ENCODE measurements at places on chromosomes 5 and 9. TPM values are rescaled to one million over a fixed set of nuclear protein-coding genes. Genes with fewer than 3 reads are reported as not detected.

The ACTBL2 gene
- total RNA-seq = not detected

The PCDHB4 gene
- total RNA-seq = 3.9 TPM

The FOXD4L3 gene
- total RNA-seq = not detected

The CMBL gene
- total RNA-seq = 8.1 TPM

DNA sequence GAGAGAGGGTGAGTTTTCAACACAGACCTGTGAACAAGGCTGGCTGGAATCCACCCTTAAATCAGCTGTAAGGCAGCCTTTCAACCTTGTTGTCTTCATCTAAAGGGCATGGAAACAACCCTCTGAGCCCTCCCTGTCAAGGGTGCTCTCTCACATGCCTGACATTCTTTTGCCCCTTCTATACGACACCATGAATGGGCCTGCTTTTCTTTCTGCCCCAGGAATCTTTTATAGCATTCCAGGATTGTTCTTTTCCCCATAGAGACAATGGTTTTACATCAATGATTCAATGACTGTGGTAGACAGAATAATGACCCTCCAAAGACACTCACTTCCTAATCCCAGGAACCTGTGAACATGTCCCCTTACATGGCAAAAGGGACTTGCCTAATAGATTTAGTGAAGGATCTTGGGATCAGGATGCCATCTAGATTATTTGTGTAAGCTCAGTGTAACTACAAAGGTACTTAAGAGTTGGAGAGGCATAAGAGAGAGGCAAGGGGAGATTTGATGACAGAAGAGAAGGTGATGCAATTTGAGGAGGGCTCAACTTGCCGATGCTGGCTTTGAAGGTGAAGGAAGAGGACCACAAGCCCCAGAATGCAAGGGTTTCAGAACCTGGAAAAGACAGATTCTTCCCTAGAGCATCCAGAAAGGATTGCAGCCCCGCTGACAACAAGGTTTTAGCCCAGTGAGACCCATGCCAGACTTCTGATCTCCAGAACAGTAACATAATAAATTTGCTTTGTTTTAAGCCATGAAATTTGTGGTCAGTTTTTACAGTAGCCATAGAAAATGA lies 29.2 kb upstream of the HMHB1 start:
- DNase-seq = no peak

GRCh38 chr5:5306696-5307095 lies 115.8 kb upstream of the ICE1 start:
- no peak for DNase-seq

DNA sequence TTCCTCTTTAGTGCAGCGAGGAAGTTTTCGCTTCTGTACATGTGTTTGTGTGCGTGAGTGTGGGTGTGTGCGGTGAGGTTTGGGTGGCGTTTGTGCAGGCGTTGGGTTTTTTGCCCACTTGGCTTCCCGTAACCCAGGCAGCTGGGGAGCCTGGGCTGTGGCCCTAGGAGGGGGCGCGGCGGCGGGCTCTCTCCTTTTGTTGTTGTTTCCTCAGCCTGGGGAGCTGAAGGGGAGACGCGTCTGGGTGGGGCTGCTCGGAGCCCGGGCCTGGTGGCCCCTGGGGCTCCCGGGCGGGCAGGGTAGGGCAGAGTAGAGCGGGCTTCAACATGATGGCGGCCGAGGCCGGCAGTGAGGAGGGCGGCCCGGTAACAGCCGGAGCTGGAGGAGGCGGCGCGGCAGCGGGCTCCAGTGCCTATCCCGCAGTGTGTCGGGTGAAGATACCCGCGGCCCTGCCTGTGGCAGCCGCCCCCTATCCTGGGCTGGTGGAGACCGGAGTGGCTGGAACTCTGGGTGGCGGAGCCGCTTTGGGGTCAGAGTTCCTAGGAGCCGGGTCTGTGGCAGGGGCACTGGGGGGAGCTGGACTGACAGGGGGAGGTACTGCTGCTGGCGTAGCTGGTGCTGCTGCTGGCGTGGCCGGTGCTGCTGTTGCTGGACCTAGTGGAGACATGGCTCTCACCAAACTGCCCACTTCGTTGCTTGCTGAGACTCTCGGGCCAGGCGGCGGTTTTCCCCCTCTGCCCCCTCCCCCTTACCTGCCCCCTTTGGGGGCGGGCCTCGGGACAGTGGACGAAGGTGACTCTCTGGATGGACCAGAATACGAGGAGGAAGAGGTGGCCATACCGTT lies 665 bp downstream of the RASA1 start:
- DNase-seq = peak; percentile 77

DNA sequence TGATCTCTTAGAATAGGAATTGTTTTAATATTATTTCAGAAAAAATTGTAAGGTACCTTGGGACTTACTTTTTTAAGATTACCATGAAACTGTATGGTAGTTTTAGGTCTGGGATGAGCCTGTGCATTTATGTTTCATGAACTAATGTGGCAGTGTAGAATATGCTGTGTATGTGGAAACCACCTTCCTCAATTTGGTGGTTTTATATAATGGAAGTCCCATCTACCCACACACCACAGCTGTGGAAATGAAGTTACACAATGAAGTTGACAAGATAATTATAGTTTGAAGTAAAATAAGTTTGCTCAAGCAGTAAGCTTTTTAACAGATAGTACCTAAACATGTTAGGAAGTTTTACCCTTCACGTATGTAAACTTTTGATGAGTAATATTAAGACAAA lies 24.4 kb downstream of the WDR36 start:
- DNase-seq = no peak

GRCh38 chr9:128470560-128470959 lies 14.8 kb downstream of the ODF2 start:
- no peak for DNase-seq

DNA sequence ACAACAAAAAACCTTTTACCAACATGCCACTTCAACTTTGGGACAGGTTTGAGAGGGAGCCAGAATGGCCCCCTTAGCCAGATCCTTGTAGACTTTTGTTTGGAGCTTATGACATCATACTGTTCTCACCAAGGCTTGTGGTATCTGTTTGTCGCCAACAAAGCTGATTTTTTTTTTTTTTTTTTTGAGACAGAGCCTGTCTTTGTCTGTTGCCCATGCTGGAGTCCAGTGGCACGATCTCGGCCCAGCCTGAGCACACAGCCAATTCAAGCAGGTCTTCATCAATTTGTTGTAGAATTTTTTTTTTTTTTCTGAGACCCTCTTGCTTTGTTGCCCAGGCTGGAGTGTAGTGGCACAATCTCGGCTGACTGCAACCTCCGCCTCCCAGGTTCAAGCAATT lies 26.4 kb upstream of the NTNG2 start:
- DNase-seq = no peak

GRCh38 chr9:13728917-13729811 lies 449.7 kb upstream of the MPDZ start:
- DNase-seq = no peak

DNA sequence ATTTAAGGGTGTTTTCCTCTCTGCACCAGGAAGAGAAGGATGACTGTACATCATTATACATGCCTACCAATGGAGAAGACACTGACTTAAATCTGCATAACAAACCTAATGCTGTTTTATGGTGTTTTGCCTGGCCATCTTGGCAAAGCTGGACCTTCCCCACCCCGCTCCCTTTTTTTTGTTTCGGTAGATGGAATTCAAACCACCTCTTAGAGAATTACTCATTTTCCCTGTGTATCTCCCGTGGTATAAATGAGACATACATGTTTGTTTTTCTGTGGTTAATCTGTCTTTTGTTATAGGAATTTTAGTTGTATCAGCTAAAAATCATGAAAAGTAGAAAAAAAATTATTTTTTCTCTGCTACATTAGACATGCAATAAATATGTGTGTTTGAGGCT lies 28.8 kb downstream of the IL12B start:
- no peak for DNase-seq

The GABBR2 gene
- total RNA-seq = under 0.01 TPM

GRCh38 chr5:106167766-106168165 lies 1503.0 kb downstream of the EFNA5 start:
- DNase-seq = no peak

GRCh38 chr9:92147030-92147851 lies 32.0 kb upstream of the SPTLC1 start:
- DNase-seq = peak; percentile 82

GRCh38 chr9:134291961-134292871 lies 34.0 kb upstream of the RXRA start:
- no peak for DNase-seq

DNA sequence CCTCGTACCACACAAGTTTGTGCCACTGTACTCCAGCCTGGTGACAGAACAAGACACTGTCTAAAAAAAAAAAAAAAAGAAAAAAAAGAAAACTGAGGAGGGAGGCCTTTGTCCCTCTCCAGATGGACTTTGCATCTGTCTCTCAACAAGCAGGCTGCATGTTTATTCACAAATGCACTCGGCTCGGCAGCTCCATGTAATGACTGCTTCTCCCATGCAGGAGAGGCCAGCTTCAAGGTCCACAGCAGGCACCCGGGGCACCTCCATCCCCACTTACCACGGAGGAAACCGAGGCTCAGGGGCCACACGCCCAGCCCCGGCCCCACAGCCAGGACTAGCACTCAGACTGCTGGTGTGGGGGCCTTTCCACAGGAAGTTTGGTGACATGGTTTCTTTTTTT lies 13.1 kb upstream of the NCS1 start:
- DNase-seq = no peak

The ZNF169 gene
- total RNA-seq = 9.6 TPM

The CEL gene
- total RNA-seq = 0.36 TPM

- DNase-seq = no peak
Measured at GRCh38 chr5:90690307-90690706, 131.7 kb downstream of the ADGRV1 start.

The QSOX2 gene
- total RNA-seq = 6.1 TPM

- DNase-seq = no peak
Measured at GRCh38 chr9:133585481-133586351, 23.5 kb downstream of the FAM163B start.

The SLC22A4 gene
- 0.83 TPM for total RNA-seq

GRCh38 chr9:70080481-70081119 lies 37.0 kb downstream of the MAMDC2 start:
- peak; percentile 78 for DNase-seq

DNA sequence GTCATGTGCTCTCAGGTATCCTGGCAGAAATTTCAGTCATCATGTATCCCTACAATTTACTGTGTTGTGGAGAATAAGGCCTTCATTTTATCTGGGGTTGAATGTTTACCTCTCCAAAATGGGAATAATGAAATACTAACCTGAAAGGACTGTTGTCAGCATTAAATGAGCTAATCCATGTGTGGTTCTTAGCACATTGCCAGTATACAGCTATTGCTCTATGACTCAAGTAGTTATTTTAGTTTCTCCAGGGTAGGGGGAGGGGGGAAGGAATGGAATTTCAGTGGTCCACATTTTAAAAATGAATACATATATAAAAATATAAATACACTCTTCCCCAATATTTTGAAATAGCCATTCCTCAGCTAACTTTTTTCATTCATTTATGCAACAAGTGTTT lies 3.5 kb downstream of the PAM start:
- DNase-seq = no peak

The CTSL gene
- total RNA-seq = 107 TPM

GRCh38 chr5:38576961-38577684 lies 20.7 kb upstream of the LIFR start:
- no peak for DNase-seq

DNA sequence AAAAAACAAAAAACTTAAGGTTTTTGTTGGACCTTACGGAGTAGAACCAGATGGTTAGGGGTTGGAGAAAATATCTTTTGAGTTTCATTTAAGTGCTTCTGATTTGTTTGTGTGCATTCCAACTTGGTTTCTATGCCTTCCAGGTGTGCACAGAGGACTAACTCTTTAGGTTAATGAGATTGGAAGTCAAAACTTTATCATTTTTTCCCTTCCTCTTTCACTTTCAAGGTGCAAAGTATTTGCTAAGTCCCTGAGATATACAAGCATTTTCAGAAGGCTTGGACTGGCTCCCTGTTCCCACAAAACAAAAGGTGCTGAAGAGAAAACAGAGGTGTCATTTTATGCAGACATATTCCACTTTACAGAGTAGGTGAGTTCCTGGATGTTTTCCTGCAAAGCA lies 30.3 kb upstream of the CER1 start:
- no peak for DNase-seq

DNA sequence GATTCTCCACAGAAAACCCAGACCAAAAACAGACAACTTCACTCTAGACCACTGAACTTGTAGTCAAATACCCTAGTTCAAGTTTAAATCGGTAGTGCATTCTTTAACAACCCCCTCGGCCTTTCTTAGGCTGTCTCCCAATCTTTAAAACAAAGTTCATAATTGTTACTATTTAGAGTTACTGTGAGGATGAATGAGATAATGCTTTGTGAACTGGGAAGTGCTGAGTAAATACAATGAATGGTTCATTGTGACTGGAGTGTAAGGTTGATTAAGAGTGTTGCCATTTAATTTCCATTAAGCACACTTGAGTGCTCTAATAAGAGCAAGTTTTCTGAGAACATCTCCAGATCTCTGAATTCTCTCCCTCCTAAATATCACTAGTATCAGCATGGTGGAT lies 228.8 kb upstream of the PIK3R1 start:
- DNase-seq = no peak

DNA sequence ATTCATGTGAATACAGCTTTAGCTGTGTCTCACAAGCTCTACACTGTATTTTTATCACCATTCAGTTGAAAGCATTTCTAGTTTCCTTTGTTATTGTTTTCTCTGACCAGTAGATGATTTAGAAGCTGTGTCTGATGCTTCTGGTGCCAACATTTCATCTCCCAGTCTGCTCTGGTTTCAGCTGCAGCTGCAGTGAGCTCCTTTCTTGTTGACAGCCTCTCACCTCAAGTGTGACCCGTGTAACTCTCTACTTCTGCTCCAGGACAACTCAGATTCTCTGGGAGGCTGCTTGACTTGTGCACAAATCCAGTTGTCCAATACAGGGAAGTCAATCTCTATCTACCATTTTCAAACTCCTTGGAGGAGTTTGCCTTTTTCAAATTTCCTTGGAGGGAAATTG lies 504.8 kb downstream of the DIRAS2 start:
- no peak for DNase-seq

DNA sequence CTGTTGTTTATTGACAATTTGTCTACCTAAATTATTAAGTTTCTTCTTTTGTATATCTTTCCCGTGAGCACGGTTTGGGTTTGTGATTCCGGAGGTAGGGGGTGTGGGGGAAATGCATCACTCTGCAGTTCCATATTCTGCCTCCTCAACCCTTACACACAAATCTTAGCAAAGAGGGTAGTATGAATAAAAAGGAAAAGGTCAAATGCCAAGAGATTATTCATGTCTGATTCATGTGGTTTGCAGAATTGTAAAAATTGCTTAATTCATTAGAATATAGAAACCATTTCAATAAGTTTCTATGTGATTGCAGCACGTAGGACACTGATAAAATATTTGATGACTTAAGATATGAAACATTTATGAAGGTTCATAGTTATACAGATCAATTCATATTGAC lies 601.9 kb downstream of the SEMA5A start:
- no peak for DNase-seq

GRCh38 chr9:70481471-70481870 lies 67.0 kb upstream of the KLF9 start:
- no peak for DNase-seq

GRCh38 chr9:34431667-34432066 lies 26.7 kb downstream of the FAM219A start:
- no peak for DNase-seq

GRCh38 chr5:176837707-176838115 lies 27.4 kb downstream of the UNC5A start:
- peak; percentile 79 for DNase-seq

The RAB24 gene
- total RNA-seq = 33.6 TPM

Data from sigmoid colon (tissue), 7 donors.